IMR-90 (cell line): ENCODE measurements at places on chromosomes 12 and 14. TPM values are rescaled to one million over a fixed set of nuclear protein-coding genes. Genes with fewer than 3 reads are reported as not detected.
A peak's percentile ranks its signal among the peaks of the same experiment; 100 is the strongest.

HNF1A gene
- total RNA-seq = under 0.01 TPM in 1 of 2 replicates, not detected in the other

DNA sequence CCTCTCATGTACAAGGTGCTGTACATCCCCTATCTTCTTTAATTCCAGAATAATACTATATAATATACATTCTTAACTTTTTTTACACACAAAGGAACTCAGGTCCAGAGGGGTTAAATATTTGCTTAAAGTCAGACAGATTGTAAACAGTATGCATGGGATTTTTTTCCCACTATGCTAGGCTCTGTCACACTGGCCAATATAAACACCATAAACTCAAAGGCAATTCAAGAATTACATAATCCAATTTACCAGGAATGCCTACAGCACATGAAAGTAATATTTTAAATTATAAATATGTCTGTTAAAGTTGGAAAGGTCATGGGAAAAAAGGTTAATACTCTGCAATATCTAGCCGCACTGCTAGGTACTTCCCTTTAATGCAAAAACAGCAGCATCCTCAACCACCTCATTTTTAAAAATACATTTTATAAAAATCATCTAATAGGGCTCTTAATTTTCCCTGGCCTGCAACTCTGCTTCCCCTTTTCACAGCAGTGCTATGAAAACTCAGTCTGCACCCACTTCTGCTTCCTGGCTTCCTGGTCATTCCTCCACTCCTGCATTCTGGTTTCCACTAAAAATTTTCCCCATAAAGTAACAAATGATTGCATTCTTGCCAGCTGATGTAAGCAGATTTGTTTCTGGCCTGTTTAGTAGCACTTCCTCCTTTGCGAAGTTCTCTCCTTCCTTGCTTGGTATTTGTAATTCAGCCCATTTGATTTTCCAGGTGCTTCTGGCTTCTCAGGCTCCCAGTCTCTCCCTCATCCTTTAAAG is 128.1 kb downstream of the ITPR2 start:
- DNase-seq = peak; percentile 47

DNA sequence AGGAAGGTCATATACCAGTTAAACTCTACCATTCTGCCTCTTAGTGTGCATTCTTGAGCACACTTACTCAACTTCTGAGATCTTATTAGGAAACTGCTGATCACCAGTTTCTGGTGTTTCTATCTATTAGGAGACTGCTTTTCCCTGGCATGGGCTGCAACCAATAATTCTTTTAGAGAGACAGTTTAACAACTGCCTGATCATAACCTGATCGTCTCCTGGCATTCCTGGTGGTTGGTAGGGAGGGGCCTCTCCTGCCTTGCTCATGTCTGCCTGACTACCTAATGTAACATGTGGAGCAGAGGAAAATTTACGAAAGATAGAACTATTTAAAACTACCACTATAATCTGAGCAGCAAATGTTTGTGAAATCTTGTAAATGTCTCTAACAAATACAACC is 75.3 kb upstream of the MGAT4C start:
- no peak for DNase-seq

- DNase-seq = peak; percentile 70
These were observed 125.9 kb downstream of the EFCAB11 start for GRCh38 chr14:89828471-89829165.

GRCh38 chr12:68790081-68790951 is 17.7 kb upstream of the MDM2 start:
- DNase-seq = no peak

- no peak for DNase-seq
These were observed 1373.7 kb downstream of the LRFN5 start for GRCh38 chr14:42980419-42980818.

DNA sequence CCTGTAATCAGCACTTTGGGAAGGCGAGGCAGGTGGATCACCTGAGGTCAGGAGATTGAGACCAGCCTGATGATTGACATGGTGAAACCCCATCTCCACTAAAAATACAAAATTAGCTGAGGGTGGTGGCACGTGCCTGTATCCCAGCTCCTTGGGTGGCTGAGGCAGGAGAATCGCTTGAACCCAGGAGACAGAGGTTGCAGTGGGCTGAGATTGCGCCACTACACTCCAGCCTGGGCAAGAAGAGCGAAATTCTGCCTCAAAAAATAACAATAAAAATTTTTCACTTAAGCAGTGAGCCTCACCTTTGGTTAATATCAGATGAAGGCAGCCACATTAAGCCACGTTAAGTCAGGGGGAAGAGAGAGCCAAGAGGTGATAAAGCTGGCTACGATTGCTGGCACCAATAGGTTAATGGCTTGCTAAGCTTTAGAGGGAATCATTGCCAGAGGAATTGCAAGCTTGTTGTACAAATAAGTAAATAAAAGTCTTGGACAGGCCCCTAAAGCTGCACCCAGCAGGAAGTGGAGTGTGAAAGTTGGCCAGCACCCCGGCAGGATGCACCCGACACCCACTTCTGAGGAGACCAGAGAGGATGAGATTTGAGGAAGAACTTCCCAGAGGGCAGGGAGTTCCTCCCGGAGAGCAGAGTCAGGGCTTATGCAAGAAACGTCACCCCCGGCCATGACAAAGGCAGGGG is 41.3 kb upstream of the TESC start:
- no peak for DNase-seq

SYNDIG1L gene
- not detected in 2 replicates for total RNA-seq

- DNase-seq = peak; percentile 88
These were observed 7.6 kb upstream of the AEBP2 start for GRCh38 chr12:19431407-19432308.

- DNase-seq = no peak
These were observed 127.8 kb upstream of the PTPRQ start for GRCh38 chr12:80316222-80316621.

CFAP73 gene
- total RNA-seq = not detected in 2 replicates
